Activated naive CD4-positive, alpha-beta T cell treated with anti-CD3 and anti-CD28 coated beads, Interleukin-2, amount 50 U/mL, for 72 hours (primary cell): ENCODE measurements at places on chromosomes 1 and 21.

GRCh38 chr1:192737306-192737705, 71.5 kb upstream of the RGS2 start:
- DNase-seq = no peak

- no peak for DNase-seq
Observed at GRCh38 chr1:157652859-157653493, 47.6 kb downstream of the FCRL3 start.

- DNase-seq = no peak
Observed at GRCh38 chr1:180988253-180988752, 34.4 kb downstream of the STX6 start.

DNA sequence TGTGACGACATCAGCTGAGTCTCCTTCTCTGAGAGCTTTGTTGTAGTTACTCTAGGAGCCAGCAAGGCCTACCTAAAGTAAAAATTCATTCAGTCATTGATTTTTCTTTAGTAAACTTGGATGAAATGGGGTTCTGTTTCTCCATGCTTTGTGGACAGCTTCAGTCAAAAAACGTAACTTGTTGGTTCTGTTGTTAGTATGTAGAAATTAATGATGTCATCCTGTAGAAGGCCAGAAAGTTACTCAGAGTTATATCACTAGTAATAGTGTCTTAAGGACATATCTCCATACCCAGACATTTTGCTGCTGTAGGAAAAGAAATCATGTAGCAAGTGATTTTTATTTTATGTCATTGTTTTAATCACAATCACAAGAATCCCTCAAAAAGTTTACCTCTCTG, 43.0 kb downstream of the KDM1A start:
- no peak for DNase-seq

GRCh38 chr1:231584117-231584516, 42.5 kb upstream of the DISC1 start:
- no peak for DNase-seq

GRCh38 chr1:162868972-162869371, 8.0 kb upstream of the CCDC190 start:
- DNase-seq = no peak

- no peak for DNase-seq
Observed at GRCh38 chr1:34066981-34067603, 97.9 kb downstream of the CSMD2 start.

DNA sequence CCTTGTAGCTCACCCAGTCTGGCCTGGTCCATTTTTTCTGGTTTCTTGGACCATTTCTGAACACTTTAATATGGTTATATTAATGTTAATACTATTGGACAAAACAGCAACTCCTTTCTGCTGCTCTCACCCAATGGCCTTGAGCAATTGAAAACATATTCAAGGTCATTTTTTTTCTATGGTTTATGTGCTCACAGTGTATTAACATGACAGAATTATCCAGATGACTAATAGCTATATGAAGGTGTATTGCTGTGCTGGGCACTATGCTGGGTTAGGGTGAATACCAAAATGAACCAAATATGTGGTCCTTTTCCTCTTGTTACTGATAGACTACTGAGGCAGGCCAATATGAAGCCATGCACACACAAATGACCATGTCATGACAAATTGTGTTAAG, 591.6 kb upstream of the PLXNA2 start:
- DNase-seq = no peak

DNA sequence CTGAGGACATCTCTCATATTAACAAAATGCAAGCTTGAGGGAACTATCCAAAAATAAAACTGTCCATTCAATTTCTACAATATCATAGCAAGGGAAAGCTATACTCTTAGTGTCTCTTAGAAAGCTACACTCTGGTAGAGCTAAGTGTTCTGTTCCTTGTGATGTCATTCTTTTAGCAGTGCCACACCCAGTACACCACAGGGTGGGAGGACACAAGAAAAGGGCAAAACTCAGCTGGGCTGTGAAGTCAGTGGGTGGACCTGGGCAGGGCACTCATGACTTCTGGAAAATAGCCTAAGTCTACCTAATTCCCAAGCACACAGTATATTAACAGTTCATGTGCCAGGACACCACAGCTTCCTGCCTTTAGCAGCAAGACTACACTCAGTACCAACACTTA, 42.2 kb upstream of the TNFSF4 start:
- DNase-seq = no peak
